AG04450 (cell line): ENCODE measurements at places on chromosomes 11 and 22.

DNA sequence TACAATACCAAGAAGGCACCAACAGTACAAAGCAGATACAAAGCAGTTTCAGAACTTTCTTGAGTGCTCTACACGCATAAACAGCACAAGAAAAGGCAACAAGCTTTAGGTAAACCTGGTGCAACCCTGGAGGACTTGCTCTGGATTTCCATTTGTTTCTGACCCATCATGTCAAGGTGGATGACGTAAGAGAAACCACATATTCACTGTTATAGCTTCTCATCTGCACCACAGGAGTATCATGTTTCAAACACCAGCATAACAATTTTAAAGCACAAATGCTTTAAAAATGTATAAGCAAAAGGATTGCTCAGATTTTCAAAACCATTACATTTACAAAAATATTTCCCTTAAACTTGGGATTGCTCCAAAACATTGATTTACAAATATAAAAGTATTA, 25.0 kb upstream of the YPEL1 start:
- peak; percentile 84 for DNase-seq

GRCh38 chr22:33842421-33843094, 77.7 kb downstream of the LARGE1 start:
- DNase-seq = no peak

DNA sequence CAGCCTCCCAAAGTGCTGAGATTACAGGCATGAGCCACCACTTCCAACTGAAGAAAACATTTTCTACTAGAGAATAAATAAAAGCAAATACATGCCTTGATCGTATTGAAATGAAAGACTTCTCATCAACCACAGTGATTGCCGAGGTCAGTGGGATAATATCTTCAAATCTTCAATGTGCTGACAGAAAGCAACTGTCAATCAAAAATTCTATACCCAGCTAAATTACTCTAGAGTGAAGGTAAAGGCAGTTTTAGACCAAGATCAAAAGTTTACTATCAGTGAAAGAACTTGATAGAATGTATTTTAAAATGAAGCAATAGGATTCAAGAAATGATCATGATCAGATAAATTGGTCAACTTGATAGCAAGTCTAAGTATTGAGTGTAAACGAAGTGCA, 130.6 kb downstream of the BRD1 start:
- no peak for DNase-seq

GRCh38 chr11:63551091-63551888, 11.9 kb downstream of the PLAAT2 start:
- no peak for DNase-seq

GRCh38 chr11:88555829-88556202, 218.3 kb upstream of the CTSC start:
- no peak for DNase-seq

GRCh38 chr11:112612250-112612849, 348.9 kb upstream of the NCAM1 start:
- no peak for DNase-seq

GRCh38 chr22:33806191-33806590, 114.1 kb downstream of the LARGE1 start:
- no peak for DNase-seq

DNA sequence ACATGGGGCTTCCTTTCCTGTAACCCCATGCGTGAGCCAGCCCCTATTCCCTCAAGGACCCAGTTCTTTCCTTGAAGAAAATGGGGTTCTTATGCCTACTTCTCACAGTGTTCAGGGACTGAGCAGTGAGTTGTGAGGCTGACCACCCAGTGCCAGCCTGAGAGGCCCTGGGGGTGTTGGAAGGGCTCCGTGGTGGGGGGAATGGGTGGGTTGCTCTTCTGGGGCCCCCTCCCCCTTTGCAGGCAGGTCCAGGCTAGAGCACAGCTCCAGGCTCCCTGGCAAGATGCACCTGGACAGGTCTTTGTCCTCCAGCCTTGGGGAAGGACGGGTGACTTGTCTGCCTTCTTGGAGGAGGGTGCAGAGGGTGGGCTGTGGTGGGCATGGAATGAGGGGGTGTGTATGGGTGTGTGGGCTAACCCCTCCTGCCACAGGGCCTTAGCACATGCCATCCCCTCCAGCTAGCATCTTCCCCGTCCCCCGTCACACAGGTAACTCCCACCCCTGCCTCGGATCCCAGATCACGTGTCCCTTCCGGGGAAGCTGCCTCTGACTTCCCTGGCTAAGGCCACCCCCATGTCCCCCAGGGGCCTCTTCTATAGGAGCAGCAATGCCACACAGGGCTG, 64.6 kb downstream of the MYEOV start:
- DNase-seq = no peak

DNA sequence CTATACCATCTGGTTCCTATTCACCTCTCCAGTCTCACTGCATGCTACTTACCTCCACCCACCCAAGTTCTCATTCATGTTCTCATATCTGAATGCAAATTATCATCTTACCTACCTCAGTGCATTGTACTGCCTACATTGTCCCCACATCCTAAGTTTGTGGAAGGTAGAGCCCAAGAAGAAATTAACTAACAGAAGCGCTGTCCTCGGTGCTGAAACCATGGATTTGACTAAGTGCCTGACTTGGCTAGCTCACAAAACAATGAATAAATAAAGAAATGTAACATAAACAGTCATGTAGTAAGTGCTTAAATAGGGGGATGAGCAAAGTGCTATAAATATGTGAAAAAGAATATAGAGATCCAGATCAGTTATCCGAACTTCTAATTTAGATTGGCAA, 63.2 kb downstream of the GRIA4 start:
- peak; percentile 34 for DNase-seq

DNA sequence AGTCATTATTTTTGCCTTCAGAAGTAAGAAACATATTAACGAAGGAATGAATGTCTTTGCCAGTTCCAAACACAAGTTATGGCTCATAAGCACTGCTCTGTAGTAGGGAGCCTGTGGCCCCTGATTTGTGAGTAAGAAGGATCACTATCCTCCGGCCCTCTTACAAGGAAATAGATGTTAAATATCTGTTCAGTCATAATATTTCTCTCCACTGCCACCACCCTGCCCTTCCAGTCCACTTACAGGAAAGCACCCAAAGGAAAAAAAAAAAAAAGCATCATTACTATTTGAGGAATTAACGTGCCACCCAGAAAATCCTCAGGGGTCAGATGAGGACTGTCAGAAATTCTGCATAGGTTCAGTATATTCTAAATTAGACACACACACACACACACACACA, 123.4 kb downstream of the ETS1 start:
- no peak for DNase-seq
